ENCODE measurements at places on chromosomes 1 and 21.

DNA sequence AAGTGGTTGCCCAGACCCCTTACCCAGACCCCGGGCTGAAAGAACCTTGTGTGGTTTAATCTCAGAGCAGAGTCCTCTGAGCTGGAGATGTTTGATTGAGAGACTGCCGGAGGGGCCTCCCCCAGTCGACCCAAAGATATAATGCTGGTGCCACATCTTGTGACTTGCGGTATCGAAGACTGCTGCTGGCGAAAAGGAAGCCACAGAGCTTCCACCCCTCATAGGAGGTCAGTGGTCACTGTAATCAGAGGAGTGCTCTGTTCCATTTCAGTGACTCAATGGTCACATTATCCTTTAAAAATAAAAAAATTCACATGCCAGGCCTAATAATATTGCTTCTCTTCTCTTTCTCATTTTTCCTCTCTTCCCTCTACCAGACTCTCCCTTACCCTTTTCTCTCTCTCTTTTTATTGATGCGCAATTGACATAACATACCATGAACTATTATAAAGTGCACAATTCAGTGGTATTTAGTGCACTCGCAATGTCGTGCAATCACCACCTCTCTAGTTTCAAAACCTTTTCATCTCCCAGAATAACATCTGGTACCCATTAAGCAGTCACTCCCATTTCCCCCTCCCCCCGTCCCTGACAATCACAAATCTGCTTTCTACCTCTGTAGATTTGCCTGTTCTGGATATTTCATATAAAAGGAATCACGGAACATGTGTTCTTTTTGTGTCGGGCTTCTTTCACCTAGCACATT lies 52.6 kb upstream of the LYST start:
- H3K27ac ChIP-seq = no peak overlapping the region
- no peaks in the 10 kb centered on the region for H3K36me3 ChIP-seq
- peaks cover 39% of the 10 kb centered on the region for H3K4me1 ChIP-seq
- H3K27me3 ChIP-seq = no peaks in the 10 kb centered on the region

GRCh38 chr1:2594001-2594640 lies 7.5 kb downstream of the PRXL2B start:
- peaks cover 5% of the 10 kb centered on the region for H3K4me1 ChIP-seq
- H3K27me3 ChIP-seq = peaks cover 25% of the 10 kb centered on the region
- H3K36me3 ChIP-seq = peaks cover 12% of the 10 kb centered on the region

DNA sequence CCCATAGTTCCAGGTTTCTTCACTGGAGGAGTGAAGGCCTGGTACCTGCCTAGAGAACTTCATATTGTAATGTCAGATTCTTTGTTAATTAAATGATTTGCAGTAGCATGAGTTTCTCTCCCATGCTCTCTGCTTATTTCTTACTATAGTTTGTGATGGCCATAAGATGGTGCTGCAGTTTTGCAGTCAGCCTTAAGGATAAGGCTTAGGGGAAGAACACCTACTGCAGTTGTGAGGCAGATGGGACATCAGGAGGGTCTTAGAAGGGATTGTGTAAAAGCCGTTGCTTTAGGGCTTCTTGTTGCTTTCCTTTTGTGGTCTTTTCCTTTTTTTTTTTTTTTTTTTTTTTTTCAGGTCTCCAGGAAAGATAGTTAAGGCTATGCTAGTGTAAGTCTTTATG lies 61.8 kb downstream of the MACF1 start:
- peaks cover 55% of the 10 kb centered on the region for H3K4me1 ChIP-seq
- DNase-seq = no peak
- H3K36me3 ChIP-seq = no peaks in the 10 kb centered on the region
- H3K4me3 ChIP-seq = no peak overlapping the region

DNA sequence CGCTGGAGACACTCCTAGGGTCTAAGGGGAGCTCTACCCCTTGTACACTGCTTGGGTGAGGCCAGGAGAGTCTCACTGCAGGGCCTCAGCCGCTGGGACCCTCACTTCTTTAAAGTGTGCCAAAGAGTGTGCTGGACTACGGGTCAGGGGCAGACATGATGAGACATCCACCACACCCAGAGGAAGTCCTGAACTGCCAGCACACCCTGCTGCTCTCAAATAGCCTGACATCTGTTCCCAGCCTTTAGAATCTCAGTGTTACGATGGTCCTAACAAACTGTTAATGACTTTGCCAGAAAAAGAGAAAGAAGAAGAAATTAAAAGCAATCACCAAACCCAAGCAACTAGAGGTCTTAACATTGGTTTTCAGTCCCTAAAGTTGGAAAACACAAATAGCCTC lies 49.0 kb downstream of the MRPL37 start:
- H3K4me1 ChIP-seq = no peaks in the 10 kb centered on the region
- no peak for DNase-seq
- no peaks in the 10 kb centered on the region for H3K36me3 ChIP-seq

DNA sequence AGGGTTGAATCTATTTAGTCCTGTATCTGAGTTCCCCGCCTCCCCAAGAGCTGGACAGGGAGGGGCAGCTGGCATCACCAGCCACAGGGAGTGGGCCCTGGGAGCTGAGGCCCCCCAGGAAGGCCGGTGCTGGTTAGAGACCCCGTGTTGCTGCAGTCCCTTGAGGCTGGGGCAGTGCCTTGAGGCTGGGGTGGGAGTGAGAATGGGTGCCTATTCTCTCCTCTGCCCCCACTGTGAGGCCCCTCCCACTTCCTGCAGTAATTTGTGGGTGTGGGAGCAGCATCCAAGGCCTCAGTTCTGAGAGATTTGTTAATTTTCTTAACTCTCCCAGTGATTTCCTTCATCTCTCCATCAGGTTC lies 2.5 kb upstream of the TRAPPC3 start:
- H3K27me3 ChIP-seq = no peaks in the 10 kb centered on the region
- H3K4me1 ChIP-seq = peaks cover 44% of the 10 kb centered on the region
- H3K36me3 ChIP-seq = no peaks in the 10 kb centered on the region
- peak overlapping the region; percentile 8 for H3K4me3 ChIP-seq
- H3K27ac ChIP-seq = peak overlapping the region; percentile 76
- peak; percentile 15 for DNase-seq

DNA sequence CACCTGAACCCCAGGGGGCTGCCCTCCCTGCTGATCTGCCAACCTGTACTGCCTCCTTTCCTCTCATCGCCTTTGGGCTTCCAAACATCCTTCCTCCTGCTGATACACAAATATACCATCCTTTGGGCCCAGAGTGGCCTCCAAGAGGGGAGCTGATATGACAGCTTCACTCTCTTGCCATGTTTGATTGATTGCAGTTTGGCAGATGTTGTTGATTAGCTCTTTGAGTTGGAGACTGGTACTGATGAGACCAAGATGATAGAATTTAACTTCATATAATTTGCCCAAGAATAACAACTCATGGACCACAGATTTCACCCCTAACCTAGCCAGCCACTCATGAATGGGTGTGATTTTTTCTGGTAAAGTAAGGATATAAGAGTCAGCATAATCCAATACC lies 227.8 kb downstream of the HHAT start:
- no peaks in the 10 kb centered on the region for H3K36me3 ChIP-seq
- no peak overlapping the region for H3K4me3 ChIP-seq
- H3K4me1 ChIP-seq = no peaks in the 10 kb centered on the region
- no peak for DNase-seq
- H3K27me3 ChIP-seq = no peaks in the 10 kb centered on the region
- H3K27ac ChIP-seq = no peak overlapping the region

DNA sequence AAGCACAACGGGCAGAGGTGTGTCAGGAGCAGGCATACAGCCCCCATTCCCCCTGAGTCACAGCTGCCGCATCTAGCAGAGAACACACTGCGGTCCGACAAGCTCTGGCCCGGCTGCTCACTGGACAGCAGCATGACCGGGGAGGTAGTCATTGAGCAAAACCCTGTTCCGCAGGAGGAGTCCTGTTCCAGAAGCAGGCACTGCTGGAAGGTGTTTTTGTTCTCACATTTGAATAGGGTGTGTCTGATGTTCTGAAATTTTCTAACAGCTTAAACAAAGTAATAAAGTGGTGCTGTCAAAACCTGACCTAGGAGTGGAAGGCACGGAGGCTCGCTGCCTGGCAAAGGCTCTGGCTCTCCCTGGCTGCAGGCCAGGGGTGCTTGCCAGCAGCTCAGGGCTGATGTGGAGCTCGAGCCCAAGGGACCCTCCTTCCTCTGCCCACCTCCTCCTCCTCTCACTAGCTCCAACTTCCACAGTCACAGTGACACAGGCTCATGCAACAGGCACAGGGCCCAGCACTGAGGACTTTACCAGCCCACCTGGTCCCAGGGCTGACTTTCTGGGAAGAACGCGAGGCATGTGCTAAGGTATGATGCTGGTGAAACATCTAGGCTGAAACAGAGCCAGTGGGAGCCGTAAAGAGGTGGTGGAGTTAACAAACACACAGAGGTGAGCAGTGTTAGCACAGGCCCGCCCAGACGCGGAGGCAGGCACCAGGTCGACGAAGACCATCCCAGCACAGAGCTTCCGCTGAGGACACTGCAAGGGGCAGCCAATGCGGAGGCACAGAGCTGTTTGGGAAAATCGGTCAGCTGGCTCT lies 118.6 kb upstream of the IFFO2 start:
- H3K36me3 ChIP-seq = peaks cover 13% of the 10 kb centered on the region
- no peaks in the 10 kb centered on the region for H3K27me3 ChIP-seq
- H3K4me1 ChIP-seq = peaks cover 7% of the 10 kb centered on the region
- H3K4me3 ChIP-seq = no peak overlapping the region
- H3K27ac ChIP-seq = peak overlapping the region; percentile 37

- H3K4me3 ChIP-seq = peak overlapping the region; percentile 98
- H3K36me3 ChIP-seq = no peaks in the 10 kb centered on the region
- H3K27ac ChIP-seq = peak overlapping the region; percentile 90
Measured at GRCh38 chr1:155004352-155005075, 1.9 kb downstream of the ZBTB7B start.

GRCh38 chr1:221712776-221713431 lies 29.0 kb downstream of the DUSP10 start:
- peaks cover 42% of the 10 kb centered on the region for H3K4me1 ChIP-seq
- peak; percentile 57 for DNase-seq
- H3K36me3 ChIP-seq = peaks cover 17% of the 10 kb centered on the region

DNA sequence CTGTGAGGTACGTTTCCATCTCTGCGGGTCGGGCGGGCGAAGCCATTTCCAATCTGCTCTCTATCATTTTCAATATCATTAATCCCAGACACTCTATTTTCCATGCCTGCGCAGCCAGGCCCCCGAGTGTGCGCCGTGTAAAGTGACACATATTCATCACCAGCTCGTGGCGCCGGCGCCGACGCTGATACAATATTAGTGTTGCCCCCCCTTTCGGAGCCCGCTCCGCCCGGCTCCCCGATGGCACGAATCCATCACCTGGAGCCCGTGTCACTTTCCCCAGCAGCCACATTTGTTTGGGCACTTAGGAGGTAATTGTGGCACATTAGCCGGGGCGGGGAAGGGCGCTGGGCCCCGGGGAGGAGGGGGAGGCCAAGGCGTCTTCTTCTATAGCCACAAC lies 33.7 kb upstream of the DMBX1 start:
- no peak for DNase-seq
- H3K36me3 ChIP-seq = no peaks in the 10 kb centered on the region
- no peaks in the 10 kb centered on the region for H3K4me1 ChIP-seq
- H3K27ac ChIP-seq = peak overlapping the region; percentile 44

- H3K4me3 ChIP-seq = no peak overlapping the region
- no peaks in the 10 kb centered on the region for H3K4me1 ChIP-seq
- H3K27me3 ChIP-seq = no peaks in the 10 kb centered on the region
- DNase-seq = no peak
Measured at GRCh38 chr1:177069490-177069889, 95.0 kb downstream of the ASTN1 start.

DNA sequence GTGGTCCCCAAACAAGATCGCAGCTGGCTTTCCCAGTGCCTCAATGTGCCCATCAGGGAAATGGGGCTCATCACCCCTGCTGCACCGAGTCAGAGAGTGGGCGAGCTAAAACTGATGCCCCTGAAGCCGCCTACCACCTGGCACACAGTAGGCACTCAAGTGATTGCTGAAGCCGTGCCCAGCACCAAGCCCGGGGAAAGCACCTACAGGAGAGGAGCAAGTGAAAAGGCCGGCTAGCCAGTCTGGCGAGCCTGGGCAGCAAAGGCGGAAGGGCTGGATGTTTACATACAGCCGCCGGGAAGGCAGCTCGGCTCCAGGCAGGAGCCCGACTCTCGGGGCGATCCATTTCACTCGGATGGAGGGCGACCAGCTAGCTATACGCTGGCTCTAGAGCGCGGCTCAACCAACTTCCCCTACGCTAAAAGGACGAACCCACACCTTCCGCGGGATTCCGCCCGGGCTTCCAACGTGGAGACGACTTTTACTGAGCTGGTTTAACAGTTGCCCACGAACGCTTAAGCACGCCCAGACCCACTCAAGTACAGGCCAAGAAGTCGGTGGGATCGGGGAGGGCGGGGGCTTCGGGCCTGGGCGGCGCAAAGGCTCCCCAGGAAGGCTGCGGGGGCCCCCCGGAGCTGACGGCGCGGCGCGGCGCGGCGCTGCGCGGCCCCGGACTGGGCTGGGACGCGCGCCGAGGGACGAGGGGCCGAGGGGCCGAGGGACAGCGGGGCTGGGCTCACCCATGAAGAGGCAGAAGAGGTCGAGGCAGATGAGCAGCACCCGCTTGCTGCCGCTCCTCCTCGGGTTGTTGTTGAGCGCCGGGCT lies 1.0 kb downstream of the PLPP3 start:
- peak overlapping the region; percentile 85 for H3K27ac ChIP-seq
- peaks cover 36% of the 10 kb centered on the region for H3K4me1 ChIP-seq
- H3K36me3 ChIP-seq = no peaks in the 10 kb centered on the region
- peaks cover 8% of the 10 kb centered on the region for H3K27me3 ChIP-seq
- DNase-seq = peak; percentile 31

DNA sequence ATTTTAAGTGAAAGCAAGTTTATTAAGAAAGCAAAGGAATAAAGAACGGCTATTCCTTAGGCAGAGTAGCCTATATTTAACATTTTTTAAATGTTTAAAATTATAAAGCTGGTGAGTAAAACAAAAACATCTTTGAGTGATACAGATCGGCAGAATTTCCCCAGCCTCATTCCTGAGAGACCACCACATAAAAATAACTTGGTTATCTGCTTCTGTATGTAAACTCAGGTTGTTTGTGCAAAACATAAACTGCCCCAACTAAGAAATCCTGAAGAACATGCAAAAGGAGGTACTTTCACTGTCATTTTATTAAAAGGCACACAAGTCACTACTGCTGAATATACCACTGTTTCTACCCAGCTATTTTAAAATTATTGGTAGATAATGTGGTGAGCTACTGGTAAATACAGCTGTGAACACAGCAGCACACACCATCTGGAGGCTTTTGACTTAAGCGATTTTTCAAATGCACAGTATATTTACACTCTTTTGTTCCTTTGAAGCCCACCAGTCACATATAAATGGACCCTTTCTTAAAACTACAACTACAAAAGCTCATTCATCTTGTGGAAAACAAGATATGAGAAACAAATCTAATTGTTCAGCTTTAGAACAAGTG lies 119.3 kb downstream of the RERE start:
- no peaks in the 10 kb centered on the region for H3K36me3 ChIP-seq
- no peak for DNase-seq
- no peak overlapping the region for H3K4me3 ChIP-seq
- no peaks in the 10 kb centered on the region for H3K27me3 ChIP-seq

GRCh38 chr1:84164567-84165021 lies 20.5 kb downstream of the PRKACB start:
- H3K36me3 ChIP-seq = peaks cover 6% of the 10 kb centered on the region
- DNase-seq = no peak
- H3K4me1 ChIP-seq = peaks cover 69% of the 10 kb centered on the region
- peak overlapping the region; percentile 56 for H3K27ac ChIP-seq
- H3K27me3 ChIP-seq = no peaks in the 10 kb centered on the region
